Erythroblast (primary cell): ENCODE measurements at places on chromosomes 11 and 22.
A peak's percentile ranks its signal among the peaks of the same experiment; 100 is the strongest.

- DNase-seq, result no peak
Measured at GRCh38 chr22:39722032-39722325, 151.4 kb downstream of the CACNA1I start.

DNA sequence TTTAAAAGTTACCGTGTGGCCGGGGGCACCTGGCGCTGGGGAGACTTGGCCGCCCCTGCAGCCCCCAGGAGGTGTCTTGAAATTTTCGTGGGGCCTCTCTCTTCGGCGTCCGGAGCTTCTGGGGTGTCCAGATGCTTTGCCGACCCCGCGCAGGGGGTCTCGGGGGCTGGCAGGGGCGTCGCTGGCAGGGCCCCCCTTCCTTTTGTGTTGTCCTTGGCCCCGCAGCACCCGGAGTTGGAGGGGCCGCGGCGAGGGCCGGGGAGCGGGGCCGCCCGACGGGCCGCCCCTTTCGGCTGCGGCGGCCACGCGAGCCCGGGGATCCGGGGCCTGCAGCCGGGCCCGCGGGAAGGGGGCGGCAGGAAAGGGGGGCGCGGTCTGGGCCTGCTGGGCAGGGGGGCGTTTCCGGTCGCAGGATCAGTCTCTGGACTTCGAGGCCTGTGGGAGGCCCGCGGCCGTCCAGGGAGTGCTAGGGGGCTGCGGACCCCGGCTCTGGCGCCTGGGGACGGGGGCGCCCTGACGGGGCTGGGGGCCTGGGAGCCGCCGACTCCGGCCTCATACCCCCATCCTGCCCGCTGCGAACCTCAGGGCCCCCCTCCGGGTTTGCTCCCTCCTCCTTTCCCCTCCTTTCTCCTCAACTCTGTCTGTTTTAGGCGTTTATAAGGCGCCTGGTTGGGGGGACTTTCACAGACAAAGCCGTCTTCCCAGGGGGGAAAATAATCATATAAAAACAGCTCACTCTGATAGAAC lies 869 bp downstream of the ZC3H7B start:
- DNase-seq, result peak; percentile 66

DNA sequence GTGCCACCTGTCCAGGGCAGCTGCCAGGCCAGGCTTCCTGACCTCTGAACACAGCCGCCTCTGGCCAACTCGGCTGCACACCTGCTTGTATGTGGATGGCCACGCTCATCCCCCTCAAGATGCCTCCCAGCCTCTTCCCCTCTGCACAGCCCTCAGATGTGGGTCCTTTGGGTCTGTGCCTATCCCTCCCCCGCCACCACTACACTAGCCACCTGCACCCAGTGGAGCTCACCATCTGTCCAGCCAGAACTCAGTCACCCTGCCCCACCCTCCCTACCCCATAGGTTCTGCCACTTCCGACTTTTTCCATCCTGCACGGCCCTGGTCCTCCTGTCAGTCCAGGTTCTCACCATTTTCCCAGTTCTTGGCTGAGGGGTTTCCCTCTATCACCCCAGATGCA lies 44.6 kb downstream of the PHF21B start:
- no peak for DNase-seq

GRCh38 chr11:95652002-95652472 lies 137.5 kb downstream of the FAM76B start:
- DNase-seq, result peak; percentile 91

DNA sequence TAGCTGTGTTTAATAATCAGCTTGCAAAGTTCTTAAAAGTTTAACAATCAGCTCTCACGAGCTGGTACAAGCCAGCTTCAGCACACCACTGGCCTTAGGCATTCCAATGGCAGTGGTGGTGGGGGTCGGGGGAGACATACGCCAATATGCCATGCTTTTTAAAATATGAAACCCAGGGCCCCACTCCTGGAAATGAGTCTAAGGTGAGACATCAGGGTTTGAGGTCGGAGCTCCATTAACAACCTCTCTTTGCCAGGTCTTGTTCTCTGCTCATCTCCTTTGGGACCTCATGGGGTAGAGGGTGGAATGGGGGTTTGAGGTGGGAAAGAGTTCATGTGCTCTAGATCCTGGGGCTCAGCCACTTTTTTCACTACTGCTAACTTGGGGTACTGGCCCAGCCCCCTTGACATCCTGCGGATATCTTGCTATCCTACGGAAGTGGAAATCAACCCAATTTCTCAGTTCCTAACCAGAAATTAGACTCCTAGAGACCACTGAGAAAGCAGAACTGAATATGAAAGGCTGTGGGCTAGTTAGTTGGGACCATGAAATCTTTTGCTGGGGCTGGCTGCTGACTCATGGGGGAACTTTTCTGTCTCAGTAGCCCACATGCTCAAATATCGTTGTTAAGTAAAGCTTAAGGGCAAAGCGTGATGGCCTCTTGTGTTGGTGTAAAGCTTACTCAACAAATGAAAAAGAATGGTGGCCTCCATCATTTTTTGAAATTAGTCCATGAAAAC lies 90.1 kb downstream of the PDHX start:
- DNase-seq, result no peak

DNA sequence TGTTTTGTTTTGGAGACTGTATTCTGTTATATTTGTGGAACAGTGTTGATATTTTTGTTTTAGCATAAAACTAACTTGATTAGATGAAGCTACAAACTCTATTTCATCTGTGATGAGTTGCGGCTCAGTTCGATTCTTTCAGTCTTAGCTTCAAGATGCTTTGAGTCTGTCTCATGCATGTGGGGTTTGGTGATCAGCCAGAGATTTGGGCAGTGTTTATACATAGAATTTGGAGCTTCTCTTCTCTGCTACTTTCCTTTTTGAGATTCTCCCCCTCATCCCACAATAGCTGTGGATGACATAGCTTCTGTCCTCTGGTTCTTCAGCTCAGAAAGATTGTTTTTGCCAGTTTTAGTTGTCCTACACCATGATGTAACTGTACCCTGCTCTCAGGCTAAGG lies 90.4 kb downstream of the ARHGAP20 start:
- no peak for DNase-seq

DNA sequence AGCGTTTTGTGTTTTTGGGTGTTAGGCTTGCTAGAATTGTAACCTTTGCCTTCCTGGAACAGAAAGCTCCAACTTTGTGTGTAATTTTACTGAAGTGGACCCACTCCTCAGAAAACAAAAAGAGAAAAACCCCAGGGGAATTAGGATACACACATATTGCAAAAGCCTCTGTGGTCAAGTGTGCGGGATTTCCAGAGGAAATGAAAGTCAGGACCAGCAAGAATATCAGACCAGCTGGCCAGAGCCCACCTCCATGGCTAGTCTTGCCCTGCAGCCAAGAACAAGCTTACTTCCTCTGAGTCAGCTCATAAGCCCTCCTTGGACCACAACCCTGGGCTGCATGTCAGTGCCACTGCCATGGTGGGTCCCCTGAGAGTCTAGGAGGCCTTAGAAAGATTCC lies 37.0 kb upstream of the FTH1 start:
- DNase-seq, result no peak

GRCh38 chr11:593347-593746 lies 17.1 kb downstream of the PHRF1 start:
- no peak for DNase-seq
